ENCODE measurements at places on chromosomes 11 and 22.
A peak's percentile ranks its signal among the peaks of the same experiment; 100 is the strongest.

GRCh38 chr11:134730561-134731212, 318.6 kb upstream of the B3GAT1 start:
- DNase-seq = no peak

- DNase-seq = peak; percentile 54
Measured at GRCh38 chr22:38881464-38881871, 9.5 kb upstream of the CBX6 start.

DNA sequence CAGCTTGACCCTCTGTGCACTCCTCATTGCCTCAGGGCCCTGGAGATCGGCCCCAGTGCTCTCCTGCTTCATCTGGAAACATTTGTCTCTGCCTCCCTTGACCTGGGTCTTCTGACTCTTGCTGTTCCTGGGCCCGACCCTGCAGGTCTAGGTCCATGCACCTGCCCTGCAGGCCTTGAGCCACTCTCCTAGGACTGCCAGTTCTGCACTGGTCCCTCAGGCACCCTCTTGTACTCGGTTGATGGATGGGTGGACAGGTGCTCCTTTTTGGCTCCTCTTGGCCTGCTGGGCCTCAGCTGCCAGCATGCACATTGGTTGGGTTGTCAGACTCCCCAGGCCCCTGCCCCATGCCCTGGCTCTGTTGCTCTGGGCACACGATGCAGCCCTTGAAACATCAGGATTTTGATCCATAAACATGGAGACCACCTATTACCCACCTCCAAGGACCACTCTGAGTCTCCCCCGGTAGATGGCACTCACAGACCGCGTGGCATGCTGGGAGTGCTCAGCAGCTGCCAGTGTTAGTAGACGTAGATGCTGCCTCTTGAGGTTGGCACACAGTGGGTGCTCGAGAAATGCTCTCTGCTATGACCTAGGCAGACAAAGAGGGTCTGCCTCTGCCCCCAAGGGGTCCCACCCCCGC, 20.2 kb upstream of the ACR start:
- no peak for DNase-seq

DNA sequence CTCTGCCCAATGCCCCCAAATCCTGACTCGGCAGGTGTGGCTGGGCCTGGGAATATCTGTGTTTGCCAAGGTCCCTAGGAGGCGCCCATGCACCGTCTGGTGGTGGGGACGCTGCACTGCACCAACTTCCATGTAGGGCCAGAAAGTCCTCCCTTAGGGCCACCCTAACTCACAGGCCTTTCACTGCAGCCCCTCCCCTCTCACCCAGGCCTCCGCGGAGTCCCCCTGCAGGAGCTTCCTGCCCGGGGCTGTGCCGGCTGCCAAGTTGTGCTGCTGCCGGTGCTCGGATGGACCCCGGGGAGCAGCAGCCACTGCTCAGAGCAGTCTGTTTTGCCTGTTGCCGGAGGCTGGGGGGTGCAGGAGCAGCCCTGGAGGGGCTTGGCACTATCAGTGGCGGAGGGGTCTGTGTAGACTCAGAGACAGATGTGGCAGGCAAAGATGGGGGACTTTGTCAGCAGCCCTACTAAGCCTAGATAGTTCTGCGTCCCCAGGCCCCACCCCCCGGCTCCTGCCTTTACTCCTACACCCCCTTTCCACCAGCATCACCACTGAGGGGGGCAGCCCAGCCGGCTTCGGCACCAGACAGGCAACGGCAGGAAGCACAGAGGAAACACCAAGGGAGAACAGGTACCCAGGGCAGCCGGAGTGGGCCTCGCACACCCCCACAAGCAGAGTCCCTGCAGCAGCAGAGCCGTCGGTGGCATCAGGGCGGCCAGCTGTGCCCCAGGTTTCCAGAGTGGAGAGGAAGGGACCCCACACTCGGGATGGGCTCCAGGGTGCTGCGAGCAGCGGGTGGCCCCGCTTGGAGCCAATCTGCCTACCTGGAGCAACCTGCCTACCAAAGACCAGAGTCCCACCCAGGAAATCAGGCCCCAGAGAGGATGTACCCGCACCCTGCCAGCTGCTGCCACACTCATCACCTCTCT, 124.3 kb downstream of the TRIM29 start:
- DNase-seq = peak; percentile 57

- DNase-seq = no peak
Measured at GRCh38 chr11:76902121-76903014, 41.6 kb downstream of the ACER3 start.

GRCh38 chr11:32015427-32015826, 75.4 kb upstream of the RCN1 start:
- DNase-seq = no peak

DNA sequence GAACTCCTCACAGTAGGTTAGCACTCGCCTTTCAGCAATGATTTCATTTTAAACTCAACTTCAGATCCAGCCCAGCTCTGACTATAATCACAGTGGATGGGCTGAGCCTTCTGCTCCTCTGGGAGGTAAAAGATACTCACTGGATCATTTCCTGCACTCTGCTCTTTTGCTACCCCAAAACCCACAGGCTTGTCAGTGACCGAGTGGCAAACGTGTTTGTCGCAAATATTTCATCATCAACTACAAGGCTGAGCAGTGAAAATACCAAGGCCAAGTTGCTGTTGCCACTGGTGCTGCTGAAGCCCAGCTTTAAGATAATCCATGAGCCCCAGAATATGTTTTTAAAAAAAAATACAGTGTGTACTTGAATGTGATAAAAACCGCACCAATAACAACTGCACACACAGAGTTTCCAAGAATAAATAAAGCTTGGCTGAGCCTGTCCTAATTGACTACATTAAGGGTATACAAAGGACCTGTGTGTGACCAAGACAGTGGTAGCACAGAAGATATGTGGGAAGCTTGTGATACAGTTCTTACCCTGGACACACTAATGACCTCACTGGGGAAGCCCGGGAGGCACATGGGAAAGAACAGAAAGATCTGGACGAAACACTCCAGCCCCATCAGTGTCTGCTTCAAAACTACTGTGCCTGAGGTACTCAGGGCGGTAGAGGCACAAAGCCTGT, 41.3 kb downstream of the ABTB2 start:
- no peak for DNase-seq

DNA sequence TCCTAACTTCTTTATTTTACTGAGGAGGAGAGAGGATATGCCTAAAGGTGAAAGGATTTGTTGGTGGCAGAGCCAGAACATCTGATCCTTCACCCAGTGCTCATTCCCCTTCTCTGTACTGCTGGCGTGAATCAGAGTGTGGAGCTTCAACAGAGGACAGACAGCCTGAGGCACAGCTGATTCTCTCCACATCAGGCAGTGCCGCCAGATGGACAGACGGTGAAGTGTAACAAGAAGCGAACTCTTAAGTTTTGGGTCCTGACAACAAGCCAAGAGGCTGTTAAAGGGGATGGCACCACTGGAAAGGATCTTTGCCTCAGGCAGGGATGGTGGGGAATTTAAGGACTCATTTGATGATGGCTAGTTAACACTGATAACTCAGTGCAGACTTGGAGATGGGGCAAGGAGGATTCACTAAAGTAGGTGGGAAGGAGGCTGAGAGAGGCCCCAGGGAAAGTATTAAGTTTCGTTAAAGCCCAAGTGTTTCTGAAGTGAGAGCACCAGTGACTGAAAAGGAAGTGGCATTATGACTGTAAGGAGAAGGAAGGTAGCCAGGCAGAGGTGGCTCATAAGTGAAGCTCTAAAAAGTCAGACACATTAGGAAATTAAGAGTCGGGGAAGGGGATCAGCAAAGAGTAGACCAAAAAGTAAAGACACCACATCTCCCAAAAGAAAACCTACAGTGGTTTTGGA, 81.3 kb downstream of the CLPB start:
- DNase-seq = no peak

- DNase-seq = no peak
Measured at GRCh38 chr11:8111636-8112035, 30.6 kb downstream of the TUB start.

DNA sequence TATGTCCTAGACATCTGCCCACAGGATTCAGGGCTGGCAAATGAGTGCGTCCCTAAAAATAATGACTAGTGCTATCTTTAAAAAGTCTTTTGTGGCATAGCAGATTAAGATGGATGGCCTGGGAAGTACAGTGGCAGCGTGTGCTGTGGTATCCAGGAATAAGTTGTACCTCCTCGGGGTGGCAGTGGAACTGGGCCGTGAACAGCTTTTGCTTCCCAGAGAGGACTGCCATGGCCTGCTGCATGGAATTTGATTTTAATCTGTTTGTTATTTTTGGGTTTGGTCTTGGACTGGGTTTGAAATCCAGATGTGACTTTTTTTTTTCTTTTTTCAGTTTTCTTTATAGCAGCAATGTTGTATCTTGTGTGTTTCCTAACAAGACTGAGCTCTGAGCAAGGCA, 71.3 kb upstream of the PARVG start:
- no peak for DNase-seq

DNA sequence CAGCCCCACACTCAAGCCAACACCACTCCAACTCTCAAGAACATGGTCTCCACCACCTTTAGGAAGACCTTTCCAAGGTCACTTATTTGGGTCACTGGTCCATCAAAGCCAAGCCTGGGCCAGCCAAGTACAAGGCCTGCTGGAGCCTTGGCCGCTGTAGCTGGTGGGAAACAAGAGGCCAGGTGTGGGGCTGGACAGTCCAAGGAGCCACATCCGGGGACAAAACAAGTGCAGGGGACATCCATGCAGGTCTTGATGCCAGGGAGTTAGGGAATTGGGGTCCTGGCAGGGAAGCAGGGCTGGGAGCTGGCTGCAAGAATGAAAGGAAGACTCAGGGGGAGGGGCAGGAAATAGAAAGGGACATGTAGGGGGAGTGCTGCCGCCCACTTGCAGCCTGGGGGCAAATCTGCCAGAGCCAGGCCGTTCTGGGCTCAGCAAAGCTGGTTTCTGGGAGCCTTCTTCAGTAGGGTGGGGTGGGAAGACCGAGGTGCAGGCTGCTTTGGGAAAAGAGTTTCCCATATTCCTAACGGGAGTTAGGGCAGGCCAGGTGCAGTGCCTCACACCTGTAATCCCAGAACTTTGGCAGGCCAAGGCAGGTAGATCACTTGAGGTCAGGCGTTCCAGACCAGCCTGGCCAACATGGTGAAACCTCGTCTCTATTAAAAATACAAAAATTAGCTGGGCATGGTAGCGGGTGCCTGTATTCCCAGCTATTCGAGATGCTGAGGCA, 69.5 kb upstream of the ATXN10 start:
- DNase-seq = no peak

DNA sequence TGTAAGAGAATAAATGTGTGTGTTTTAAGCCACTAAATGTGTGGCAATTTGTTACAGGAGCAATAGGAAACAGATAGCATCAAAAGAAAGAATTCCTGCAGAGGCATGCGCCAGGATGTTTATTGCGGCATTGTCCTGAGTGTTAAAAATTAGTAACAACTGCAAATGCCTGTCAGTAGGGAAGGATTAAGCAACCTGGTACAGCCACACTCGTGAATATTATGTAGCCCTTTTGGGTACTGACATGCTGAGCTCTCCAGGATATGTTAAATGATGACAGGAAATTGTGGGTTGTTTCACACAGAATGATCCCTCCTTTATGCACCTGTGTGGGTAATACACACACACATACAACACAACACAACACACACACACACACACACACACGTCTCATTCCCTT, 69.7 kb upstream of the MYOD1 start:
- DNase-seq = no peak

DNA sequence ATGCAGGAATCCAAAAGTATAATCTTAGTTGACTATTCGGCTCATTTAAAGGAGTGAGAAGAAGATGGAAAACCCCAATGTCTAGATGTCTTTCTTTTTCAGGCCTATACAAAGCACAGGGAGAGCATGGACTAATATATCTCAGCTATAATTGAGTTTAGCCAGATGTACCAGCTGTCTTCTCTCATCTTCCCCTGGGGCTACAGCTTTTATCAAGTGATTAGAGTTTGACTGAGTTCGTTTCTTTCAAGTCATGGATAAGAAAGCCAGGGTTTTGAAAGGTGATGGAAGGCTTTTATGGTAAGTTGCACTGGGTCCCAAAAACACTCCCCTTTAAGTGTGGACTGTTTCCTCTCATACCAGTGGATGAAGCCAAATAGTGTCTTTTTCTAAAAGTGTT, 1172.8 kb upstream of the TENM4 start:
- DNase-seq = no peak

DNA sequence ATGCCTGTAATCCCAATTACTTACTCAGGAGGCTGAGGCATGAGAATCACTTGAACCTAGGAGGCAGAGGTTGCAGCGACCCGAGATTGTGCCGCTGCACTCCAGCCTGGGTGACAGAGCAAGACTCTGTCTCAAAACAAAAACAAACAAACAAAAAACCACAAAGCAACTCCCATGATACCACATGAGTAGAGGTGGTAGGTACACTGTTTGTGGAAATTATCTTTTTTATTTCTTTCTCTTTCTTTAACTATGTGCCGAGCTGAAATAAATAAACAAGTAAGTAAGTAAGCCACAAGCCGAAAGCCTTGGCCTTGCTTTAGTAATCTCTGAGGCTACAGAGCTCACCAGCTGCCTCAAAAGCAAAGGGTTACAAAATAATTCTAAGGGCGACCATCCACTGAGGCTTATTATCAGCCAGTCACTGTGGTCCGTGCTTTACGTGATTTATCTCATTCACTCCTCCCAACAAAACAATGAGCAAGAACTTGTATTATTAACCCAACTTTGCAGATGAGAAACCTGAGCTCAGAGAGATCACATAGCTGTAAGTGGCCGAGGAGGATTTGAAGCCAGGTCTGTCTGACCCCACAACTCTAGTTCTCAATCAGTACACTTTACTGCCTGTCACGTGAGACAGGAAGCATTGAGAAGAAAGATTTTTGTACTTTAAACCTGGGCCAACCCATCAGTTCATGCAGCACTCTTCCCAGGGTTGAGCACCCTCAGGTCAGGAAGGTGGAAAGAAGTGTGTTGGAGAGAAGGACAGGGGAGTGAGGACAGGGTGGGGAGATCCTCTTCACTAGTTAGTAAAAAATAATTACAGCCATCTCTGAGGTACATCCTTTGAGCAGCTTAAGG, 69.8 kb upstream of the MTMR2 start:
- no peak for DNase-seq

DNA sequence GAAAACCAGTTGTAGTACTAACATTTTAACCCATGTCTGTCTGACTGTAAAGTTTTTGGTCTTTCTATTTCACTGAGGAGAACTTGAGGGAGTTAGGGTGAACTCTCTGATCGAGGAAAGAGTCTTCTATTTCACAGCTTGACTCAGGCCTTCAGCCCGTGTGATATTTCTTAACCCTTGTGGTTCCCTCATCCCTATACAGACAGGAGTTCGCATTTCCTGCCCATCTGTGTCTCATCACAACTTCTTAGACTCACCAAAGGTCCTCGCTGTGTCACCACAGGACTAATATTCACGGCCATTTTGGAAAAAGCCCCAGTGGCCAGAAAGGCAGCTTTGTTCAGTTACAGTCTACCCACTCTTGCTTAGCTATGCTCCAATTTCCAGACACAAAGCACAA, 172.8 kb downstream of the FAM181B start:
- DNase-seq = no peak

GRCh38 chr11:88695689-88696414, 358.3 kb upstream of the CTSC start:
- DNase-seq = no peak

DNA sequence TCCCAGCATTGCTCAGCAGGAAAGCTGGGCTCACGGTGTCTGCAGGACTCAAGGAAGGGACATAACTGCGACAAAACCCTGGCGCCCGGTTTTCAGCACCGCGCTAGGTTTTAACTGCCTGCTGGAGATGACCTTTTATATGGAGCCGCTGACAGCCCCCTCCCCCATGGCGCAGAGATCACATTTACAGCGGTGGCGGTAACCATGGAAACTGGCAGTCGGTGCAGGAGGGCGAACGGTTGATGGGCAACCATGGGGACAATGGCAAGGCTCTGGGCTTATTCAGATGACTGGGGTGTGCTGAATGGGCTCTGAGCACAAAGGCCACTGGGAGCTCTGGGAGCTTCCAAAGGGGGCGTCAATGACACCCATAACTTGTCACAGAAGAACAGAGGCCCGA, 37.2 kb downstream of the CELSR1 start:
- DNase-seq = no peak

Data from transverse colon (tissue), 4 donors.